Inflammatory macrophage treated with lipopolysaccharide for 4 hours (primary cell): ENCODE measurements at places on chromosomes 6 and 20.

GRCh38 chr20:35511814-35512420 is 17.5 kb downstream of the C20orf173 start:
- no peak for DNase-seq

DNA sequence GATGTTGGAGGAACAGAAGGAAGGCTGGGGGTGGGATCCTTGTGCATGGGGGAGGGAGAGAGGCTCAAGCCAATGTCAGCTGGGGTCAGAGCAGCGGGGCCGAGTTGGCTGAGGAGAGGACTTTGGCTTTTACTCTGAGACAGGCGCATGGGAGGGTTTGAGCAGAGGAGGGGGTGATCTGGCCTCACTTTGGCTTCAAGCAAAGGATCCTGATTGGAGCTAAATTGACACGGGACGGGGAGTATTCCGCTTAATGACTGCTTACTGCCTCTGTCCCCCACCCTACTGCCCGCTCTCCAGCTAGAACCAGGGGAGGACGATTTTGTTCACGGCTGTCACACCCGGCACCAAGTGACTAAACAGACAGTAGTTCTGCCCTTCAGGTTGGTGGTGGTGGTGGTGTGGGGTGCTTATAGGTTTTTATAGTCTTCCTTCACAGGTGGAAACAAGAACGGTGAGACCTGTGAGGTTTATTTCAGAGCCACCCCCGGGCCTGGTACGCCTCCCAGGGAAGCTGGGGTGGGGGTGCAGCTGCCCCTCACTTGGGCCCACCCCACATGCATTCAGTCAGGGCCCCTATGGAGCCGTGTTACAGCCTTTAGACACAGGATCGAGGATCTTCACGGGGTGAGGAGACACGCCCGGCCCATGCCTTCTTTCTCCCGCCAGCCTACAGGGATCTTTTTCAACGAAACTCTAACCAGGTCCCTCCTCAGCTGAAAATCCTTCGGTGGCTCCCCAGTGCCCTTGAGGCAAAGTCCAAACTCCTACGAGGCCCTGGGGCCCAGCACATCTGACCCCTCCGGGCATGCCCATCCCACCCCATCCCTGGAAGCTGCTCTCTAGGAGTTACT is 1.3 kb upstream of the SNAI1 start:
- no peak for DNase-seq

DNA sequence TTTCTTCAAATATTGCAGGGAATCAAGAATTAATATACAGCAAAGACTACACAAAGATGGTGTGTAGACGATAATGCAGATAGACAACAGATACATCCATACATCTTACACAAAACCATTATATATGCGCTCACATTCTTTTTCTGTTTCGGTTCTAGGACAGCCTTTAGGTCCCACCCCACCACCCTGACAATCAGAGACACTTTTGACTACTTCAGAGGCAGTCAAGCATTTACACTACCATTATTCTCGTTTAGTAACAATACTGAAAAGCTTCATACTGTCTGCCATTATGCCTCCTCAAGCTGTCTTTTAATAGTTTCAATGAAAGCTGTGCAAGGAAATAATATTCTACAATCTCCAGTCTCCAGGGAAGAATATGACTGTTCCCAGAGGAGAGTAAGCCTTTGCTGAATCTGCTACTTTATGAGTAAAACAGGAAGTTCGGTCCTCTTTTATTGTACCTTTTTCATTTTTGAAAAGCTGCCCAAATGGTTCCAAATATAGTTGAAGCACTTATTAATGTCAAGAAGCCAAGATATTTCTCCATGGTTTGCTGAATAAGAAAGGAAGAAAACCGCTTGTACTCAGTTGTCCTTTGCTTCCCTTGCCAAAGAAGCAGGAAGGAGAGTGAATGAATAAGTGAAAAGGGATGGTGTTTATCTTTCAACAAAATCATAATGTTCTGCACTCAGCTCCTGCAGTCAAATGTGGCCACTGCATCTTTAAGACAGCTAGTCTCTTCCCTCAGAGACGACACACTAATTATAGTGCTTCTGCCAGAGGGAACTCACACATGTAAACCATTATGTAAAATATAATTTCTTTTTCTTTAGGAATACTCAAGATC is 468.3 kb downstream of the CDC5L start:
- DNase-seq: no peak

DNA sequence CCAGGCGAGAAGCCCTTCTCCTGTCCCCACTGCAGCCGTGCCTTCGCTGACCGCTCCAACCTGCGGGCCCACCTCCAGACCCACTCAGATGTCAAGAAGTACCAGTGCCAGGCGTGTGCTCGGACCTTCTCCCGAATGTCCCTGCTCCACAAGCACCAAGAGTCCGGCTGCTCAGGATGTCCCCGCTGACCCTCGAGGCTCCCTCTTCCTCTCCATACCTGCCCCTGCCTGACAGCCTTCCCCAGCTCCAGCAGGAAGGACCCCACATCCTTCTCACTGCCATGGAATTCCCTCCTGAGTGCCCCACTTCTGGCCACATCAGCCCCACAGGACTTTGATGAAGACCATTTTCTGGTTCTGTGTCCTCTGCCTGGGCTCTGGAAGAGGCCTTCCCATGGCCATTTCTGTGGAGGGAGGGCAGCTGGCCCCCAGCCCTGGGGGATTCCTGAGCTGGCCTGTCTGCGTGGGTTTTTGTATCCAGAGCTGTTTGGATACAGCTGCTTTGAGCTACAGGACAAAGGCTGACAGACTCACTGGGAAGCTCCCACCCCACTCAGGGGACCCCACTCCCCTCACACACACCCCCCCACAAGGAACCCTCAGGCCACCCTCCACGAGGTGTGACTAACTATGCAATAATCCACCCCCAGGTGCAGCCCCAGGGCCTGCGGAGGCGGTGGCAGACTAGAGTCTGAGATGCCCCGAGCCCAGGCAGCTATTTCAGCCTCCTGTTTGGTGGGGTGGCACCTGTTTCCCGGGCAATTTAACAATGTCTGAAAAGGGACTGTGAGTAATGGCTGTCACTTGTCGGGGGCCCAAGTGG is 5.3 kb downstream of the SNAI1 start:
- no peak for DNase-seq

DNA sequence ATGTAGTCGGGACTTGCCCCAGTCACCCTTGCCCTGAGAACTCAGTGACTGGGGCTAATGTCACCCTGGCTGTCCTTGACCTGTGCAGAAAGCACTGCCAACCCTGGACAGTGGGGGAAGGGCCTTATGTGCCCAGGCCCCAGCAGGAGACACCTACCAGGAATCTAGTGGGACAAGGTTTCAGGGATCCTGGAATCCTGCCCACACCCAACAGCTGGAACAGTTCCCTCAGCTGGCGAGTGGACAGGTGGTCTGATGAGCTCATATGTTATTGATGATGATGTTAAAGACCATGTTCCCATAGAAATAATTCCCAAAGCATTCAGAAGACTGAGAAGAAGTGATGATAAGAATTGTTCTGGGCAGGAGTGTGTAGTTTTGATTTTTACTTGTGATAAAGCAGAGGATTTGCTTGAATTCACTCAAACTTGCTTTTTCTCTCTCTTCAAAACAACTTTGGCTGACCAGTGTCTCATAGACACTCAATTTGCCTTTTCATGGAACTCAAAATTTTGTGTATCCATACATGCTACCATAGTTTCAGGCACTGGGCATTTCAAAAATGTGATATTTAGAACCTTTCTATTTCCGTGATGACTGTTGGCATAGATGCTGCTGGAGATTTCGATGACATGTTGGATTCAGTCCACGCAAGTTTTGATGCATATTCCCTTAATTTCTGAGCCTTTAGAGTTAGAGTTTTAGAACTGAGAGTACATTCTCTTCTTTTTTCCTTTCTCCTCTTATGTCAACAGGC is 79.3 kb downstream of the SLC22A3 start:
- no peak for DNase-seq

- DNase-seq: no peak
These were observed 34.8 kb upstream of the AFDN start for GRCh38 chr6:167791780-167792478.
